HFFc6 (cell line): ENCODE measurements at places on chromosomes 5 and 9.

DNA sequence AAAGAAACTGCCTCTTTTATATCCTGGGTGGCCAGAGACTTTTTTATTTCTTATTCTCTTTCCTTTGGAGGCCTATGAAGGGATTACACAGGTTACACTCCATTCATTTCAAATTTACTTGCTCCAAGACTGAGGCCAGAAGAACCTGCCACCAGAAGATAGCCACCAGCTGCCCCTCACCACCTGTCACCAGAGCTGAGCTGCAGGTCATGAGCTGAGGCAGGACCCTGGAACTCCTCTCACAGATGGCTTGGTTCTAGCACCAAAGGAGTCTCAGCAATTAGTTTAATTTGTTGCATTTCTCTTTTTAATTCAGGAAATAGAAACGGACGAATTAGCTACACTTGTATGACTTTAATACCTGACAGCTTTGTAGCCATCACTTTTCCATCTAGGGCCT is 313.9 kb downstream of the SPOCK1 start:
- no peak overlapping the region for H3K4me3 ChIP-seq
- H3K36me3 ChIP-seq = no peaks in the 10 kb centered on the region
- no peak overlapping the region for H3K27ac ChIP-seq
- DNase-seq = no peak
- H3K4me1 ChIP-seq = peaks cover 43% of the 10 kb centered on the region

- no peak for DNase-seq
- peaks cover 2% of the 10 kb centered on the region for H3K27me3 ChIP-seq
- no peak overlapping the region for H3K4me3 ChIP-seq
- peaks cover 11% of the 10 kb centered on the region for H3K36me3 ChIP-seq
Measured at GRCh38 chr9:120914396-120914795, 12.2 kb downstream of the TRAF1 start.

DNA sequence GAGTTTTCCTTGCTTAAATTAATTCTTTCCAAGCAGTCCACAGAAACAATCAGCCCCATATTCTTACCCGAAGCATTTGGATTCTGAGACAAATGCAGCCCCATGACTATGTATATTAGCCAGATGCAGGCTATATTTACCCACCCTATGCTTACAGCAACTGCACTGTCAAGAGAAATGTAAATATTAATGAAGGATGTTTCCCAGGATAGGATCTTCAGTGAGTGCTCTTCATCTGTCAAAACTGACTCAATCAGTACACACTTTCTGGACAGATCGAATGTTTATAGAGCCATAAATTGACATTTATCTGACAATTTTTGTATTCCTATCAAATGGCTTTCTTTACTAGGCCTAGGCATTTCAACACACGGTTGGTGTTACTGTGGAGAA is 725.3 kb upstream of the SEMA6A start:
- no peak overlapping the region for H3K27ac ChIP-seq
- no peak overlapping the region for H3K4me3 ChIP-seq
- no peaks in the 10 kb centered on the region for H3K4me1 ChIP-seq
- no peaks in the 10 kb centered on the region for H3K36me3 ChIP-seq
- H3K27me3 ChIP-seq = no peaks in the 10 kb centered on the region
- DNase-seq = no peak

- H3K27ac ChIP-seq = peak overlapping the region; percentile 93
- DNase-seq = peak; percentile 24
- peaks cover 5% of the 10 kb centered on the region; the same call in 1 of the 2 replicates for H3K27me3 ChIP-seq
- peak overlapping the region; percentile 98 for H3K4me3 ChIP-seq
Measured at GRCh38 chr9:131395157-131396098, 1.5 kb downstream of the PRRC2B start.

GRCh38 chr9:107778661-107779060 is 289.1 kb upstream of the KLF4 start:
- H3K27ac ChIP-seq = no peak overlapping the region
- no peak for DNase-seq

- no peaks in the 10 kb centered on the region for H3K4me1 ChIP-seq
- H3K27ac ChIP-seq = no peak overlapping the region
- no peak for DNase-seq
- H3K27me3 ChIP-seq = no peaks in the 10 kb centered on the region; the same call in 1 of the 2 replicates
- no peaks in the 10 kb centered on the region for H3K36me3 ChIP-seq
- H3K4me3 ChIP-seq = no peak overlapping the region
Measured at GRCh38 chr5:7078901-7079300, 317.0 kb upstream of the ADCY2 start.

DNA sequence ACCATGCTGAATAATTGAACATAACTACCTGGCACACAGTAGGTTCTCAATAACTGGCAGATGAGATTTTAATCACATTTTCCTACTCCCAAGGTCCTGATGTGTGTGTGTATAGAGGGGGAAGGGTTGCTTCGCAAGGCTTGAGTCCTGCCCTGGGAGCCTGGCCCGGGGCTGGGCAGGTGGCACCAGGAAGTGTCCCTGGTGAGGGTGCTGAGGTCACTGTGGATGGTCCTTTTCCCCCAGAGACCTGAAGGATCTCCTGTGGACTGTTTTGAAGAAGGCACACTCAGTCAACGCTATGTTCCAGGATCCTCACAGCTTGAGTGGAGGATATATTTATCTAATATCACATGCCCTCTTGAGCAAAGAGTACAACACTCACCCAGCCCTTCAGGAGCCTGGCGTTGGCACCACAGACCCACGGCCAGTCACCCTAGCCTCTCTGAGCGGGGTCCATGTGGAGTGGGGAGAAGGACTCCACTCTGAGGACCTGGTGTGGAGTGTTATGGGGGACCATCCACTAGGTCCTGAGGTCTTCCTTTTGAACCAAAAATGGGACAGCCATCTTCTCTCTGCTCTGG is 177.8 kb downstream of the GABBR2 start:
- H3K27me3 ChIP-seq = peaks cover 10% of the 10 kb centered on the region
- H3K36me3 ChIP-seq = no peaks in the 10 kb centered on the region
- DNase-seq = no peak
- H3K4me1 ChIP-seq = no peaks in the 10 kb centered on the region
- no peak overlapping the region for H3K4me3 ChIP-seq

GRCh38 chr5:151676719-151677118 is 10.0 kb downstream of the SPARC start:
- H3K36me3 ChIP-seq = peaks cover 84% of the 10 kb centered on the region
- peaks cover 100% of the 10 kb centered on the region for H3K4me1 ChIP-seq
- peak overlapping the region; percentile 99 for H3K27ac ChIP-seq

DNA sequence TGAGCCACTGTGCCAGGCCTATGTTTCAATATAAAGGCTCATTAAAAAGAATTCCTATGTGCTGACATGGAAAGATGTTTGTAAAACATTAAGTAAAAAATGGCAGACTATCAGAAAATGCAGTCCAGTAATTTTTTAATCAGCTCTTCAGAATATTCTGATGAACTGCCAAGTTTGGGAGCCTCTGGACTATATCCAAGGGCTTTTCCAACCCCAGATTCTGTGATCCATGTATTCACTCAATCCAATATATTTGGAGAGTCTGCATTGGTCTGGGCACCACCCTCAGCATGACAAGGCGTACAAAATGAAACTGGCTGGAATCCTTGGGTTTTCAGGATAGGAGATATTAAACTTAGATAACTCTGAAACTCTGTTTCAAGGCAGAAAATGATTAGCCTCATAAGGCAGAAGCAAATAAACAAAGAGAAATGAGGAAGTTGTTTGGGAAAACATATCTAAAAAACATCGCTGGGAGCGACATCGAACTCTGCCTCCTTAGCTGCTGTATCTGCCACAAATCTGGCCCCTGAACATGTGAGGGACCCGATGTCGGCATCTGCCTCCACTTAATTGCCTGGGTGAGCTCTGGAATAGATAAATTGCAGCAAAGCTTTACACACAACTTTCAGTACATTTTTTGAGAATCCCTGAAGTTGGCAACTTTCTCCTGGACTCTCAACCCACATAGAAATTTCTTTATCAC is 14.4 kb downstream of the PDE6A start:
- H3K36me3 ChIP-seq = no peaks in the 10 kb centered on the region
- peak; percentile 3 for DNase-seq
- H3K27me3 ChIP-seq = peaks cover 2% of the 10 kb centered on the region; the same call in 1 of the 2 replicates
- peak overlapping the region; percentile 81 for H3K4me3 ChIP-seq

DNA sequence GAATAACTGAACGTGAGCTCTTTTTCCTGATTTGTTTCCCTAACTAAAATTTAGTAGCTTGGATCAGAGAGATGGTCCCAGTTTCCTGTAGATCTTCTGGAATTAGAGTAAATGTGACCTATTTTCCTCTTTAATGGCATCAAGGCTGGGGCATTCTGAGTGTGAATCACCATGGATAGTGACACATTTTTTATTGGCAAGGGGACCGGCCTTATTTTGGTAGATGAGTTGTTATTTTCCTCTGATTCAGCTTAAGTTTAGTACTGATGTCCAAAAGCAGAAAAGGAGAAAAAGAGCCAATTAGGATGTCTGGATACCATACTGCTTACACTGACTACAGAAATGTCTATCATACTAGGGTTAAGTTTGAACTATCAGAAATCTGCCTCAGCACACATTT is 68.1 kb downstream of the RNF38 start:
- peaks cover 5% of the 10 kb centered on the region; the same call in 1 of the 2 replicates for H3K36me3 ChIP-seq
- DNase-seq = peak; percentile 28
- H3K27me3 ChIP-seq = peaks cover 4% of the 10 kb centered on the region
- no peak overlapping the region for H3K4me3 ChIP-seq
- peak overlapping the region; percentile 30 for H3K27ac ChIP-seq
- H3K4me1 ChIP-seq = peaks cover 37% of the 10 kb centered on the region

GRCh38 chr5:116046823-116047222 is 14.6 kb downstream of the ARL14EPL start:
- no peaks in the 10 kb centered on the region for H3K36me3 ChIP-seq
- no peak overlapping the region for H3K27ac ChIP-seq
- DNase-seq = no peak
- peaks cover 15% of the 10 kb centered on the region for H3K27me3 ChIP-seq

GRCh38 chr9:109108318-109108717 is 11.4 kb downstream of the TMEM245 start:
- DNase-seq = peak; percentile 36
- peak overlapping the region; percentile 96 for H3K27ac ChIP-seq
- H3K4me3 ChIP-seq = peak overlapping the region; percentile 86
- H3K27me3 ChIP-seq = no peaks in the 10 kb centered on the region

GRCh38 chr9:112135706-112136105 is 39.4 kb downstream of the SUSD1 start:
- H3K4me3 ChIP-seq = no peak overlapping the region
- DNase-seq = no peak
- H3K4me1 ChIP-seq = peaks cover 24% of the 10 kb centered on the region
- peaks cover 20% of the 10 kb centered on the region for H3K36me3 ChIP-seq

DNA sequence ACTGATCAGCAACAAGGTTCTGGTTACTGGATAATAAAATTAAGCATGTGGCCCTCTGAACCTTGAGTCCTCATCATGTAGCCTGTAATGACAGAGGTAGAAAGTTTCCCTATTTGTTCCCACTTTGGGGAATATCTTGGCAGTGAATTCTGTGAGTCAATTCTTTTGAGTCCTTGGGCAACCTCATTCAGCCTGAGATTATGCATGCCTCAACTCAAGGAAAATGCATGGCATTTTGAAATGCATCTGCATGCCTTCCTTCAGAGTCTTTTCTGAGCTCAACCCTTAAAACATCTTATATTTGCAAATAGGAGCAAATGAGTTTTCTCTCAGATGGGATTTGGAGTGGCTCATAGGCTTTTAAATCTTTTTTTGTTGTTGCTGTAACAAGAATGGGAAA is 218.1 kb upstream of the CD180 start:
- H3K4me1 ChIP-seq = peaks cover 10% of the 10 kb centered on the region; the same call in 1 of the 2 replicates
- no peak overlapping the region for H3K27ac ChIP-seq
- no peaks in the 10 kb centered on the region for H3K36me3 ChIP-seq
- peak; percentile 10 for DNase-seq

GRCh38 chr5:88925692-88926490 is 42.9 kb upstream of the MEF2C start:
- peak; percentile 11 for DNase-seq
- H3K36me3 ChIP-seq = no peaks in the 10 kb centered on the region
- H3K27ac ChIP-seq = no peak overlapping the region
- H3K27me3 ChIP-seq = no peaks in the 10 kb centered on the region

GRCh38 chr5:44361342-44362001 is 27.7 kb downstream of the FGF10 start:
- no peaks in the 10 kb centered on the region for H3K27me3 ChIP-seq
- no peaks in the 10 kb centered on the region for H3K36me3 ChIP-seq
- DNase-seq = no peak
- no peaks in the 10 kb centered on the region for H3K4me1 ChIP-seq
- no peak overlapping the region for H3K4me3 ChIP-seq

DNA sequence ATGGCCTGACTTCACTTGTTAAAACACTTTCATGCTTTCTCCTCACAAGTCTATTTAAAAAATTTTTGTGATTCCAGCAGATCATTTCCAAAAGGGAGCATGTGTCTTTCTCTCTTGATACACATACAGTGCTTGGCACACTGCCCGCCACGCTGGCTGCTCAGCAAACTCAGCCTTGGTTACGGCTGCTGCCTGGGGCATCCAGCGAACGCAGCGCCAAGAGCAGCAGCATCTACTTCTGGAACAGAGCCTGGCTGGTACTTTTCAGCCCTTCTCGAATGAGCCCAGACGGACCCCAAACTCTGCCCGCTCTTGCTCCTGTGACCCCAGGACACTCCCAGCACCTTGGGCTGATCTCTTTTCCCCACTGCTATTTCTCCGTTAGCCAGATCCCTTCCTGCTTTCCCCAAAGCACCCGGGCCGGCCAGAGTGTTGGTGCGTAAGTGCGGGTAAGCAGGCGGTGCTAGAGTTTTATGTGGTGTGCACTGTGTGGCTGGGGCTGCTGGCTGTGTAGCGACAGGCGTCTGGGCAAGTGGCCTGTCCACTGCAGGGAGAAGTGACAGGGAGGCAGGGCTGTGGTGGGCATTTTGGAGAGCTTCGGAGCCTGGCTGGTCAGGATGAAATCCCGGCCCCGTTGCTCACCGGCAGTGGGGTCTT is 73.2 kb downstream of the SH3PXD2B start:
- H3K36me3 ChIP-seq = peaks cover 15% of the 10 kb centered on the region; the same call in 1 of the 2 replicates
- peaks cover 2% of the 10 kb centered on the region for H3K27me3 ChIP-seq
- peak overlapping the region; percentile 41; the same call in 1 of the 2 replicates for H3K4me3 ChIP-seq
- H3K27ac ChIP-seq = peak overlapping the region; percentile 36; the same call in 1 of the 2 replicates
- DNase-seq = peak; percentile 62

DNA sequence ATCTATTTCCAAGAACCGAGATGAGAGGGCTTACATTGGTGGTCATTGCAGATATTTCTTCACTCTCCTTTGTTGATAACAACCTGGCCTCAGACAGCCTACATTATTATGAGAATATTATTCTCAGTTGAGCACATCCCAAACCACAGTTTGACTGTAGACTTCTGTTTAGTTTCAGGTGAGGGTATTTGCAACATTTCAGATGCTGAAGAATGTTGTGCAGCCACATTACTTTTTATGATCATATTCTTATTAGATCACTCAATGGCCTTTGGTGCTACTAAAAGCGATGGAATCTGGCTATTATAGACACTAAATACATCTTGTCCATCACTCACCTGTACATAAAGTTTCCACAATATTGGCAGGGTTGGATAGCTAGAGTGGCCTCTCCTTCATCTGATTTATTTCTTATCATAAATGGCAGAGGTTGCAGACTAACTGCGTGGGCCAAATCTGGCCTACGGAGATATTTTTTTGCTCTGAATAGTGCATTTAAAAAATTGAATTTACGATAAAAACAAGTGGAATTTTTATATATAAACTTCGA is 26.2 kb upstream of the RICTOR start:
- H3K27me3 ChIP-seq = no peaks in the 10 kb centered on the region; the same call in 1 of the 2 replicates
- no peaks in the 10 kb centered on the region for H3K36me3 ChIP-seq
- H3K27ac ChIP-seq = peak overlapping the region; percentile 96
- peaks cover 58% of the 10 kb centered on the region for H3K4me1 ChIP-seq
- no peak for DNase-seq
- peak overlapping the region; percentile 52; the same call in 1 of the 2 replicates for H3K4me3 ChIP-seq

- peaks cover 41% of the 10 kb centered on the region for H3K27me3 ChIP-seq
- H3K4me1 ChIP-seq = peaks cover 19% of the 10 kb centered on the region
- H3K4me3 ChIP-seq = no peak overlapping the region
- no peaks in the 10 kb centered on the region; the same call in 1 of the 2 replicates for H3K36me3 ChIP-seq
- no peak overlapping the region for H3K27ac ChIP-seq
Measured at GRCh38 chr5:96432216-96433065, 607 bp downstream of the PCSK1 start.
